ENCODE measurements at places on chromosomes 7 and 10. TPM values are rescaled to one million over a fixed set of nuclear protein-coding genes. Genes with fewer than 3 reads are reported as not detected.

DNA sequence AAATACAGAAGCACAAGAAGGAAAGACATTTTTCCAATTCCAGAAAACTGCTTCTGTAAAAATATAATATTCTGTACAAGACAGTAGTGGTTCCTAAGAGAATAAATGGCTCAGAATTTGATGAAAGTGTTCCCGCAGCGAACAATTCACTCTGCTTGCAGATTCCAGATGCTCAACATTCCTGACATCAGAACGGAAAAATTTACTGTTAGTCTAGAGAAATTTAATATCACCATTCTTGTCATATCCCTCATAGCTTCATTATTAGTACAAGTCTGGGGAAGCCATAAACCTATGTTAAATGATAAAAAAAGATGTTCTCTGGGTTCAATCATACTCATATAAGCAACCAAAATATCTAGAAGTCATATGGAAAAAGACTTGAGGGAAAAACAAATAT, 83.6 kb downstream of the MPP7 start:
- no peak for DNase-seq

DNA sequence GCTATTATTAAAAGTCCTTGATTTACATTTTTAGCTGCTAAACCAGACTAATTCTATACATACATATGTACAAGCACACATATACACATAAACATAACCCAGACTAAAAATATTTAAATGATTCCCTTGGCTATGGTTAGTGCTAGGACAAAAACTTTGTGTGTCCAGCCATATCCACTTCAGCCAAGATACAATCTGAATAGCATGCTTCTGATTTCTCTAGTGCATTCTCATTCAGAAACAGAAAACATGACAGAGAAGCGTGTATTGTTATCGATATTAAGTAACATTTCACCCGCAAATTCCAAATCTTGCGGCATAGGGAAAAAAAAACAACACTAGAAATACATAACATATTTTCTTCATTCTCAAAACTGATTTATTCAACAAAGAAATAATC, 569.3 kb downstream of the KCNMA1 start:
- no peak for DNase-seq

DNA sequence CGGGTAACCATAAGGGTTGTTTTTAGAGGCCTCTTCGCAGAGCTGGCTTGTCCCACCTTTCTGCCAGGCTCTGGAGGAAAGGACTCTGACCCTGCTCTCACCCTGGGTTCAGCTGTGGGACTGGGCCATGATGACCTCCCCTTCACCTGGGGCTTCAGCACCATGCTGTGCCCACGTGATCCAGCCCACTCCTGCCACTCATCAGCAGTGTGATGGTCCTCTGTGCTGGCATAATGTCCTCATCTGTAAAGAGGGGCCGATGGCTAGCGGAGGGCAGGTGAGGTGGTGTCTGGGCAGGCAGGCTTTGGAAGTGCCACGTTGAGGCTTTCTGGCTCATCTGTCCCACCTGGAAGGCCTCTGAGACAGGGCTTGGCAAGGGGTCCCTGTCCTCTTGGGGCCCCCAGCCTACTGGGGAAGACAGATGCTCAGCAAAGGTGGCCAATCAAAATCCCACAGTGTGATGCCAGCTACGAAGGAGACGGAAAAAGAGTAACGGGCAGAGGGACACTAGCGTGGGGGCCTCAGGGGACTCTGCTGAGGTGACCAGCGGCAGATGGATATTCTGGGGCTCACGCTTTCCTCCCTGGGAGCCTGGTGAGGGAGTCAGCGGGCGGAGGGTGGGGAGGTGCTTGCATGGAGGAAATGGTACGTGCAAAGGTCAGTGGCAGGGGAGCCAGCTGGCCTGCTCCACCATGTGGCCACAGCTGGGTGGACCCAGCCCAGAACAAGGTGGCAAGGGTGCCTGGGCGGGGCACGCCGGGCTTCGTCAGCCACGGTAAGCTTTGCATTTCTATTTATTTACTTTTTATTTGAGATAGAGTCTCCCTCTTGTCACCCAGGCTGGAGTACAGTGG, 5.4 kb downstream of the LRWD1 start:
- no peak for DNase-seq

DNA sequence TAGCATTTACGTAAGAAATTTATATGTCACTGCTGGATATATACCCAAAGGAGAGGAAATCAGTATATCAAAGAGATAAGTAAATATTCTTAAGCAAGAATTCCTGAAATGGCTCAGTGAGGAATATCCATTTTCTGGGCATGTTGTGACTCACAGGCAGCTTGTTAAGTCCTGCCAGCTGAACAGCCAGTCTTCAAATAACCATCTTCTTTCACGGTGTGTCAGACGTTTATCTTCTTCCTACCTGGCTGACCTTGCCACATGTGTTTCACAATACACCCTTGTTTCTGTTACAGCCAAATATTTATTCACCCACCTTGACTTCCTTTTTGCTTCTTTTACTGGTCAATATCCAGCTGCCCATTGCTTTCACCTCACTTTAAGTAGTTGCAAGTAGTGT, 648.1 kb downstream of the ANKRD7 start:
- no peak for DNase-seq

GRCh38 chr10:60009710-60010383, 103.5 kb upstream of the CCDC6 start:
- no peak for DNase-seq

The NANOS1 gene
- 4.5 TPM for total RNA-seq

The CPN1 gene
- total RNA-seq, result not detected

The VKORC1L1 gene
- 29.4 TPM for total RNA-seq

All from H9 (cell line).